Upper lobe of left lung (tissue), 6 donors: ENCODE measurements at places on chromosomes 12 and 14. TPM values are rescaled to one million over a fixed set of nuclear protein-coding genes. Genes with fewer than 3 reads are reported as not detected.

The ANO2 gene
- 78.6 TPM for total RNA-seq

The LRP1-AS gene
- total RNA-seq = not detected

The WSB2 gene
- 112 TPM for total RNA-seq

- DNase-seq = no peak
- H3K4me1 ChIP-seq = no peaks in the 10 kb centered on the region
- no peaks in the 10 kb centered on the region for H3K27me3 ChIP-seq
- no peak overlapping the region for H3K27ac ChIP-seq
Measured at GRCh38 chr12:59398164-59398563, 197.7 kb upstream of the SLC16A7 start.

The CHST11 gene
- total RNA-seq = 40.4 TPM

The FOXN4 gene
- 1.1 TPM for total RNA-seq

GRCh38 chr12:39332661-39333175 is 110.2 kb downstream of the KIF21A start:
- no peak overlapping the region for H3K27ac ChIP-seq
- no peaks in the 10 kb centered on the region for H3K27me3 ChIP-seq
- no peak overlapping the region for H3K4me3 ChIP-seq
- H3K36me3 ChIP-seq = no peaks in the 10 kb centered on the region
- H3K4me1 ChIP-seq = no peaks in the 10 kb centered on the region
- DNase-seq = no peak

- H3K4me1 ChIP-seq = no peaks in the 10 kb centered on the region
- H3K4me3 ChIP-seq = no peak overlapping the region
- no peaks in the 10 kb centered on the region for H3K27me3 ChIP-seq
- DNase-seq = no peak
- no peak overlapping the region for H3K27ac ChIP-seq
- H3K36me3 ChIP-seq = no peaks in the 10 kb centered on the region
Measured at GRCh38 chr12:93090731-93091172, 161.7 kb upstream of the EEA1 start.

GRCh38 chr12:49809381-49809905 is 18.8 kb downstream of the NCKAP5L start:
- H3K4me3 ChIP-seq = peak overlapping the region; percentile 13
- H3K27me3 ChIP-seq = no peaks in the 10 kb centered on the region
- H3K4me1 ChIP-seq = peaks cover 36% of the 10 kb centered on the region
- H3K27ac ChIP-seq = peak overlapping the region; percentile 84
- DNase-seq = no peak
- H3K36me3 ChIP-seq = no peaks in the 10 kb centered on the region

- peak; percentile 74 for DNase-seq
- H3K4me3 ChIP-seq = peak overlapping the region; percentile 71
- no peaks in the 10 kb centered on the region for H3K27me3 ChIP-seq
- peak overlapping the region; percentile 99 for H3K27ac ChIP-seq
- H3K36me3 ChIP-seq = no peaks in the 10 kb centered on the region
Measured at GRCh38 chr14:39430762-39431415, 1.3 kb downstream of the FBXO33 start.

DNA sequence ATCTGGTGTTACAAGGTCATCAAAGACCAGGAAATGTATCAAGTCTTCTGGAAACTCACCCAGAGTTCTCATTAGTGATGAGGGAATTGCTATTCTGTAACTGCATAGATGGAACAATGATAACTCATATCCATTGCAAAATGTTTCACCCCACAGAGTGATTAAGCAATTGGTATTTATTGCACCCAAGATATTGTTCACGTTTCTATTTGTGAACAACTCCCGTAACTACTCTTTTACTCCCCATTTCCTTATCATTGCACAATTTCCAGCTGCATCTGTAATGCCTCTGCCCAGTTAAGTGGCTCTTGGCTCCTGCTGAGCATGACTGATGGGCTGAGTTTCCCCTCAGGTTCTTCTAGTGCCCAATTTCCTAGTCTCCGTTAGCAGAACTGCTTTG is 108.7 kb upstream of the PRICKLE1 start:
- H3K4me3 ChIP-seq = no peak overlapping the region
- no peak for DNase-seq
- no peaks in the 10 kb centered on the region for H3K36me3 ChIP-seq

DNA sequence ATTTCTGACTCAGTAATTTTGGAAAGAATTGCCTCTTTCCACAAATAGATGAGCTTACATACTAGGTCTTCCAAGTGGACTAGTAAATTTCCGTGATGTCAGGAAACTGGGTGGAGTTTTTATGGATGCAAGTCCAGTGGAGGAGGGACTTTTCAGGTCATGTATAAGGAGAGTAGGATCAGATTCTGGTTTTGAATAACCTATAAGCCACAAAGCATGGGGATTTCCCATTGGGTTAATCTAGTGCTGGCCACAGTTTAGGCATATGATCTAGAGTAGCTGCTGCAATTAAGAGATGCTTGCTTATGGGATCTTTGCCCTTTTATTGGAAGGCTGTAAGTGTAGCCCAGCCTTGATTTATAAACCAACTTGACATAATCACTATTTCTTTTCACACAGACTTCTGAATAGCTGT is 33.8 kb downstream of the STK38L start:
- no peaks in the 10 kb centered on the region for H3K27me3 ChIP-seq
- H3K4me3 ChIP-seq = no peak overlapping the region
- no peak overlapping the region for H3K27ac ChIP-seq
- peaks cover 23% of the 10 kb centered on the region for H3K4me1 ChIP-seq

The CELA1 gene
- total RNA-seq = not detected

The SERPINA3 gene
- total RNA-seq = 77.4 TPM

DNA sequence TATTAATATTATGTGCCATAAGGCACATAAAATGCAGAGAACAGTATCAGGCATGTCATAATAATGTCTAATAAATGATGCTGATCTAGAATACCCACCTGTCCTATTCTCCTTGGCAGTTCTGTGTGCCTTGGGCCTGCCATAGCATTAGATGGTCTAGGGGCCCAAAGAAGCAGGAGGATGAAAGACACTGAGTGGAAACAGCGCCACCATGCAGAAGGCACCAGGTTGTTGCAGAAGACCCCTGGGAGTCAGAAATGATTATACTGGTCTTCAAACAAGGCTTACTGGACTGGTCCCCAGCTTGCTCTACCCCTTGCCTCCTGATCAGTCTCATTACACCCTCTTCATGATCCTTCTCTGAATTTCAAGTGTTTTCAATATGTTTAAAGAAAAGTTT is 353.3 kb downstream of the GRIN2B start:
- no peak for DNase-seq
- H3K4me1 ChIP-seq = no peaks in the 10 kb centered on the region
- H3K27ac ChIP-seq = no peak overlapping the region
- no peaks in the 10 kb centered on the region for H3K27me3 ChIP-seq
- H3K36me3 ChIP-seq = no peaks in the 10 kb centered on the region

The KRT7 gene
- total RNA-seq = 805 TPM

DNA sequence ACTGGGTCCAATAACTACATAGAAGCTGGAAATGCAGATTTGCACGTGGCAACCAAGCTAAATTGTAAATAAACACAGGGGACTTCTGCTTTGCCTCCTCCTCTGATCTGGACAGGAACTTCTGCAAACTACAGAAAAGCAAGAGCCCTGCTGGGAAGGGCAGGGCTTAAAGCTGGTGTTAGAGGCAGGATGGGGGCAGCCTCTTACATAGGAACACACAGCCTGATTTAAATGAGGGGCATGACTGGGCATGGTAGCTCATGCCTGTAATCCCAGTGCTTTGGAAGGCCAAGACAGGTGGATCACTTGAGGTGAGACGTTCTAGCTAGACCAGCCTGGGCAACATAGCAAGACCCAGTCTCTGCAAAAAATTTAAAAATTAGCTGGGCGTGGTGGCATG is 46.7 kb downstream of the ERH start:
- no peak for DNase-seq
- H3K36me3 ChIP-seq = no peaks in the 10 kb centered on the region
- H3K4me1 ChIP-seq = no peaks in the 10 kb centered on the region

DNA sequence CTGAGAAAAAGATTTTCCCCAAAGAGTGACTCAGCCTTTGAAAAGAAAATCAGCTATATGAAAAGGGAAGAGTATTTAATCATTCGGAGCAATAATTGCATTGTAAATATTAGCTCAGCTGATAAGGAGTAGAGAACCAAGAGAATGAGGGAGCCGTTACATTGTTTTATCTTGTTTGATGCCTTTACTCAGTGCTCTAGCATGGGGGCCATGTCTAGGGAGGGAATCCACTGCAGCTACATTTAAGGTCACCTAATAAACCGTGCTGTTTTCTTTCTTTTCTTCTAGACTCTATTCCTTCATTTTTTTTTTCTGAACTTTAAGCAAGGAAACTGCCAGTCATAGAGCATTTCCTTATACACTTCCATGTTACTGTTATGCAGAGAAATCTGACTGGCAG is 447.0 kb downstream of the DIO2 start:
- H3K4me3 ChIP-seq = no peak overlapping the region
- no peaks in the 10 kb centered on the region for H3K27me3 ChIP-seq
- H3K27ac ChIP-seq = no peak overlapping the region

The BMP4 gene
- total RNA-seq = 5.3 TPM

The KRT85 gene
- not detected for total RNA-seq

DNA sequence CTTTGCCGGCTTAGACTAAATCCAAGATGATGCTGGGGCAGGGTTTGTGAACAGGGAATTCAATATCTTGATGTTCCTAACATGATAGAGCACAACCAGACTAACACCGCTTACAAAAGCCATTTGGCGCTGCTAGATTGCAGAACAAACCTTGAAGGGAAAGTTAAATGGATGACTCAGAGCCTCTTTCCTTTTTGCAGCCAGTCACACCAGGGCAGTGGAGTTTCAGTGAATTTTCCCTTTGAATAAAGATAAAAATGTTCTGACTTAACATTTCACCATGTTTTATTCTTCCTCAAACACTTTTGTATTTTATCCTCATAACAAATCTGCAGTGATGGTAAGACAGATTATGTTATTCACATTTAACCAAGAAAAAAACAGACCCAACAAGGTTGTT is 47.3 kb downstream of the PDE6H start:
- no peak overlapping the region for H3K27ac ChIP-seq
- no peaks in the 10 kb centered on the region for H3K27me3 ChIP-seq
- no peak overlapping the region for H3K4me3 ChIP-seq
- DNase-seq = no peak
- no peaks in the 10 kb centered on the region for H3K36me3 ChIP-seq

- no peak overlapping the region for H3K27ac ChIP-seq
- H3K27me3 ChIP-seq = no peaks in the 10 kb centered on the region
- H3K4me1 ChIP-seq = peaks cover 29% of the 10 kb centered on the region
- peaks cover 40% of the 10 kb centered on the region for H3K36me3 ChIP-seq
- no peak for DNase-seq
- no peak overlapping the region for H3K4me3 ChIP-seq
Measured at GRCh38 chr12:96260231-96260630, 66.1 kb downstream of the ELK3 start.

The BATF gene
- total RNA-seq = 10.3 TPM

GRCh38 chr12:132379576-132379975 is 50.2 kb upstream of the GALNT9 start:
- H3K4me3 ChIP-seq = no peak overlapping the region
- no peaks in the 10 kb centered on the region for H3K27me3 ChIP-seq
- peak; percentile 61 for DNase-seq
- H3K36me3 ChIP-seq = no peaks in the 10 kb centered on the region

The ADAM21 gene
- 0.17 TPM for total RNA-seq

GRCh38 chr12:10807186-10807585 is at the start of gene TAS2R8:
Gene TAS2R8 (minus strand): TSS chr12:10807286. CDS start chr12:10806980, 306 bp downstream.
- H3K27me3 ChIP-seq = no peaks in the 10 kb centered on the region
- no peaks in the 10 kb centered on the region for H3K4me1 ChIP-seq
- H3K27ac ChIP-seq = no peak within 1 kb of the TSS
- no peak for DNase-seq
- H3K36me3 ChIP-seq = no peaks in the 10 kb centered on the region
- no peak within 1 kb of the TSS for H3K4me3 ChIP-seq

The ENDOU gene
- total RNA-seq = not detected

GRCh38 chr12:47437570-47437969 is 268.3 kb downstream of the RPAP3 start:
- no peaks in the 10 kb centered on the region for H3K4me1 ChIP-seq
- DNase-seq = no peak
- no peak overlapping the region for H3K27ac ChIP-seq
- no peaks in the 10 kb centered on the region for H3K27me3 ChIP-seq

GRCh38 chr14:69703047-69704039 is 63.6 kb upstream of the SRSF5 start:
- H3K27ac ChIP-seq = peak overlapping the region; percentile 77
- peaks cover 13% of the 10 kb centered on the region for H3K36me3 ChIP-seq
- peaks cover 56% of the 10 kb centered on the region for H3K4me1 ChIP-seq
- H3K4me3 ChIP-seq = no peak overlapping the region
- H3K27me3 ChIP-seq = no peaks in the 10 kb centered on the region
- DNase-seq = no peak

GRCh38 chr12:60180298-60180697 is 584.5 kb downstream of the SLC16A7 start:
- H3K4me3 ChIP-seq = no peak overlapping the region
- no peaks in the 10 kb centered on the region for H3K4me1 ChIP-seq
- no peak for DNase-seq

GRCh38 chr12:24724814-24725213 is 224.1 kb downstream of the BCAT1 start:
- no peaks in the 10 kb centered on the region for H3K27me3 ChIP-seq
- DNase-seq = no peak
- H3K27ac ChIP-seq = no peak overlapping the region
- H3K4me1 ChIP-seq = no peaks in the 10 kb centered on the region

The KRT75 gene
- not detected for total RNA-seq

The SLC4A8 gene
- 9.9 TPM for total RNA-seq

DNA sequence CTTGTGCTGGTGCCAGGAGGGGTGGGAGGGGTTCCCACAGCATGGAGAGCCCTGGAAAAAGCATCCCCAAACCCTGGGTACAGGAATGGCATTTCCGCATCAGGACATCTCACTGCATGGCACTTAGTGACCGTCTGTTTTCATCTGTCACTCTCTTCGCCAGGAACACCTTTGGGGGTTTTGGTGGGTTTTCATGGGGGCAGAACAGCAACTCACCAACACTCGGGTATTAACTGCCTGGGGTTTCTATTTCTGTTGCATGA is 3.5 kb downstream of the VSX2 start:
- H3K4me3 ChIP-seq = no peak overlapping the region
- DNase-seq = no peak
- no peaks in the 10 kb centered on the region for H3K36me3 ChIP-seq
- peaks cover 51% of the 10 kb centered on the region for H3K27me3 ChIP-seq
- H3K4me1 ChIP-seq = peaks cover 19% of the 10 kb centered on the region

The TPH2 gene
- total RNA-seq = not detected

DNA sequence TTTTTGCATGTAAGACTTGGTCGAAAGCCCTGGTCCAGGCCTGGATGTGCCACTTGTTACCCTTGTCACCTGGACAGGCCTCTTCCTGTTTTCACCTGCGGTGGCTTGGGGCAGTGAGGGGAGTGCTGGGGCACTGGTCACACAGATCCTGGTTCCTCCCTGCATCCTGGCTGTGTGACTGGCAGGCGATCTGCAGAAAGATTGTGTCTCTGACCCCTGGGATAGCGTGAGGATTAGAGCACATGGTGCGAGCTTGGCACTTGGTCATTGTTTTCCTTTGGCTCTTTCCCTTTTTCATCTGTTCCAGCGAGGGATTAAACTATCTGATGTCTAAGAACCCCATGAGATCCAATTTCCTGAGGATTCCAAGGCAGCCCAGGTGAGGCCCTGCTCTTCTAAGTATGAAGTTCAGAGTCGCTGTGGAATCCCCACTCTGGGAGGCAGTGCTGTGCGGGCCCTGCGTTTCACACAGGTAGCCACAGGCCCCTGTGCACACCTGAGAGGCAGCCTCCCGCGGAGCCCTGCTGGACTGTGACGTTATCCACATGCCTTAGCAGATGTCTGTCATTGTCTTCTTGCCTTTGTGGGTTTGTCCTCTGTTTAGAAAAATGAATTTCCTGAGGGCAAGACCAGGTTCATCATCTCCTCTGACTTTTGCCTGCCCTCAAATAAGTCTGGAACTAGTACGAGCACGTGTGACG is 288.4 kb downstream of the CACNA1C start:
- H3K27ac ChIP-seq = no peak overlapping the region
- H3K27me3 ChIP-seq = no peaks in the 10 kb centered on the region
- H3K4me3 ChIP-seq = no peak overlapping the region
- H3K4me1 ChIP-seq = peaks cover 17% of the 10 kb centered on the region
- H3K36me3 ChIP-seq = no peaks in the 10 kb centered on the region
- DNase-seq = no peak
